ENCODE measurements at places on chromosomes 6 and 20.
A peak's percentile ranks its signal among the peaks of the same experiment; 100 is the strongest.

DNA sequence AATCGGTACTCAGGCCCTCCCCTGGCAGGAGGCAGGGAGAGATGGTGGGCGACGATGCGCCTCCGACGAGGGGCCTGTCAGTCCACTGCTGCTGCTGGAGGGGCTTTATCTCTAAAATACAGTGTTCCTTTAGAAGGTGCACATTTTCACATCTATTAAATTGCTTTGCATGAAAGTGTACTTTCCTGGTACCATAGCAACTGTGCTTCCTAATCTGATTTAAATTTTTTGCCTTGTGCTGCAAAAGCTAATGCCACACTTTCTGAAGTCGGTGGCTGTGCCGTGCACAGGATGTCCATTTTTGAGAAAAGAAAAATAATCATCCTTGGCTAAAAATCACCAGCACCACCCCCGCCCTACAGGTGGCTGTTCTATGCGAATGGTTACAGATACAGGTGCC is 262.0 kb upstream of the CDH4 start:
- no peak for DNase-seq

DNA sequence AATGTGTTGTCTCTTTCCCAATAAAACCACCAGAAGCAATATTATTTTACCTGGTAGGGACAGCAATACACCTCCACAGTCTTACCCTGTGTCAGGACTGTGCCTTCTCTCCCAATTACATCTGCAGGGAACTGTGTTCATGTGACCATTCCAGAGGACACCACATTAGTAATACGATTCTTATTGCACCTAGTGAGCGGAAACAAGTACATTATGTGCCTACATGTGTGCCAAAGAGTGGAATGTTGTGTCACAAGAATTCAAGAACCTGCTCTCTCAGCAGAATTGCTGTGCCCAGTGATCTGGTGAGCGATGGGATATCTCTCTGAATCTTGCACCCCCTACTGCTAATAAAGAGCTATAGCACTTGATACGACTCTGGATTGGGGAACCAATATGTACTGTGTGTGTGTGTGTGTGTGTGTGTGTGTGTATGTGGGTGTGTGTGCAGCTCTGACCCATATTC is 57.4 kb upstream of the FOXC1 start:
- DNase-seq = peak; percentile 80

GRCh38 chr20:37411408-37412219 is 65.7 kb downstream of the SRC start:
- DNase-seq = no peak

- no peak for DNase-seq
These were observed 5.3 kb upstream of the AKAP7 start for GRCh38 chr6:131129689-131130553.

DNA sequence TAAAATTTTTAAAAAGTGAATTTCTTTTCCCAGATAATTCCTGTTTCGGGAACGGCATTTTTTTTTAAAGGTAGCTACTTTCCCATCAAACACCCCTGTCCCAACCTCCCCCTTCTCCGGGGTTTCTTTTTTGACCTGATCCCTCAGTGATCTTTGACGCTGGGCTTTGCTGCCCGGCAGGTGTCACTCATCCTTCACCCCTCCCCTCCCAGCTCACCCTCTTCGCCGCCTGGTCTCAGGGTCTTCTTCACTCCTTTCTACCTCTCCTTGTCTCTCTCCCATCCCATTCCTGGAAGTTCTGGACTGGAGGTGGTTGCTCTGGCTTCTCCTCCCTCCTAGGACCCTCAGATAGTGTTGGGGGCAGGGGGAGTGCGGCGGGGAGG is 329 bp upstream of the GPR6 start:
- no peak for DNase-seq

- DNase-seq = no peak
These were observed 30.0 kb downstream of the SLX4IP start for GRCh38 chr20:10465135-10465534.

- DNase-seq = peak; percentile 95
These were observed 11.7 kb upstream of the HCK start for GRCh38 chr20:32040142-32040953.

DNA sequence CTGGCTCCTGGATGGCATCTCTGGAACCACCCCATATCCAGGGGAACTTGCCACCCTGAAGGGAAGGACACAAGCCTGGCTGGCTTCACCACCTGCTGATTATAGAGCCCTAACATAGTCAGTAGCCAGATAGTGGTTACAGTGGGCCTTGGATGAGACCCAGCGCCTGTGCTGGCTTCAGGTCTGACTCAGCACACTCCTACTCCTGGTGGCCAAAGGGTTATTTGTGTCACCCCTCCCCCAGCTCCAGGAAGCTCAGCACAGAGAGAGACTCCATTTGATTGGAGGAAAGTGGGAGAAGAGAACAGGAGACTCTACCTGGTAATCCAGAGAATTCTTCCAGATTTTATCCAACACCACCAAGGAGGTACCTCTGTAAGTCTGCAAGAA is 12.8 kb downstream of the SNX14 start:
- DNase-seq = no peak

DNA sequence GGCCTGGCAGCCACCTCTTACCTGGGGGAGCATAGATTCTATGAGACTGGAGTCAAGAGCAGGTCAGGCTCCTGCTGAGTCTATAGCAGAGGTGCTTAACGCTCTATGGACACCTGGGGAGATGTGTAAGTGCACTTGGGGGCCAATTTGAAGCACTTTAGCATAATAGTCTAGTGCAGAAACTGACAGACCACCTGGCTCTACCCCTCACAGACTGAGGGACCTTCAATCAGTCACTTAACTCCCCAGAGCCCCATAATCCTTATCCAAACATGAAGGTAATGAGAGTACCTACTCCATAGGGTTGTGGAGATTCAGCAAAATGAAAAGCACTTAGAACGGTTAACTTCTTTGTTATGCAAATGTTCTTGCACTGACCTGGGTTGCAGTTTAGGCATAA is 87.3 kb upstream of the SLC22A16 start:
- no peak for DNase-seq

DNA sequence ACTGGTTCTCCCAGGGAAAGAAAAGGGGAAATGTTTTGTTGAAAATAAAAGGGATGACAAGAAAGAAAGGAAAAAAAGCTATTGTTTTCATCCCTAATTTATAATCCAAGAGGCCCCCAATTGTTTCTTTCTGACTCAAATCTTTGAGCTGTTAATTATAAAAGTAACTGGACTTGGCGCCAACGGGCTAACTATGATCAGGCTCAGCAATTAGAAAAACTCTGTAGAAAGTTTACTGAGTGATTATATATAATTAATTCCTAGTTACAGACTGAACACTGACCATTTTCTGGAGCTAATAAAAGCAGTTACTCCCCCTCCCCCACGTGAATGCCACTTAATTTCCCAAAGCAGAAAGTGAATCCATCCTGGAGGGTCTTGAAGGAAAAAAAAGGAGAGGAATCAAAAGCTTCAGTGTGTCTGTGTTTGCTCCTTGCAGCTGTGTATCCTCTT is 3.2 kb downstream of the ZMYND8 start:
- DNase-seq = no peak

DNA sequence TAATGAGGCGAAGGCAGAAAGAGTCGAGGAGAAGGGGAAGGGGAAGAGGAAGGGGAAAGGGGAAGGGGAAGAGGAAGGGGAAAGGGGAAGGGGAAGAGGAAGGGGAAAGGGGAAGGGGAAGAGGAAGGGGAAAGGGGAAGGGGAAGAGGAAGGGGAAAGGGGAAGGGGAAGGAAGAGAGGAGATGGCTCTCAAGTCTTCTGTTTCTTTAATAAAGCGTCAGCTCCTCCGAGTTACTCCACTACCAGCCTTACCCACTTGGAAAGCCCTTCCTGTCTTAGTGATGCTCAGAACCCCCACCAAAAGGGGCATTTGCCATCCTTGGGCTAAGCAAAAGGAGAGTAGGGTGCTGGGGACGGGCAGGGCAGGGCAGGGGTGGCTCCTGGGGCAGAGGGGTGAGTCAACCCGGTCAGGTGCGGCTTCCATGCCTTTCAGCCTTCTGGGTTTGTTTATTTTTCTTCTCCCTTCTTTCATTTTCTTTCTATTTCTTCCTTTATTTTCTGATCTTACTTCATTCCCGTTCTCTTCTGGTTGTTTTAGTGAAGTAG is 476 bp upstream of the CLIC5 start:
- no peak for DNase-seq

GRCh38 chr6:73739096-73739495 is 43.1 kb downstream of the CD109 start:
- DNase-seq = peak; percentile 71

DNA sequence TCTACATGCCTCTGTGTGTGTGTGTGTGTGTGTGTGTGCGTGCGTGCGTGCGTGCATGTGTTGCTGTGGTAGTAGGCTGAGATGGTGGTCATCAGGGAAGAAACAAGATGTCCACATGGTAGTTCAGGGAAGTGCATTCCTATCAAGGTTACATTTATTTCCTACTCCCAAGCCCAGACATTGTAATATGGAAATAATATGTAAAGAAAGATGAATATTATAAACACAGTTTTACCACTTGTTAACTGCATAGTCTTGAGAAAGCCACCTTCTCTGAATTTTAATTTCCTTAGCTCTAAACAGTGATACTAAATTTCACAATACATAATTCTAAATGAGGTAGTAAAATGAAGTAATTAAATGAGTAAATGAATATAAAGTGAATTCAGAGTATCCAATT is 14.0 kb downstream of the MEI4 start:
- no peak for DNase-seq

DNA sequence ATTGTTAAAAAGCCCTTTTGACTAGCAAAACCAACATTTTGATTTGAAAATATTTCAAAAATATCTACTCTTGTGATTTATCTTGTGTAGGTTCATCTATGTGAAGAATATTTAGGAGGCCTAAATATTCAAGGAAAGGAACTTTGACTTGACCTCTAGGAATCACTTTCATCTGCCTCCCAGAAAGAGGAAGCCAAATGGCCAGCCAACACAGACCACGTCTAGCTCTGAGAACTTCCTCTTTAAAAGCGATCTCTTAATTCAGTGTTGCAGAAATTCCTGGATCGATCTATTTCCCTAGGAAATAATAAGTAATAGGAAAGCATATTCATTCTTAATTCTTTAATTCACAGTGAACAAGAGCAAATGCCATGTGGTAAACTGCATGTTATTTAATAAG is 9.6 kb upstream of the MOXD1 start:
- DNase-seq = peak; percentile 37

- no peak for DNase-seq
These were observed 205.3 kb downstream of the EYA2 start for GRCh38 chr20:47099825-47100441.

GRCh38 chr20:44536175-44536574 is 14.3 kb upstream of the SERINC3 start:
- DNase-seq = peak; percentile 22

- no peak for DNase-seq
These were observed 131.5 kb downstream of the RNASET2 start for GRCh38 chr6:166824880-166825250.

DNA sequence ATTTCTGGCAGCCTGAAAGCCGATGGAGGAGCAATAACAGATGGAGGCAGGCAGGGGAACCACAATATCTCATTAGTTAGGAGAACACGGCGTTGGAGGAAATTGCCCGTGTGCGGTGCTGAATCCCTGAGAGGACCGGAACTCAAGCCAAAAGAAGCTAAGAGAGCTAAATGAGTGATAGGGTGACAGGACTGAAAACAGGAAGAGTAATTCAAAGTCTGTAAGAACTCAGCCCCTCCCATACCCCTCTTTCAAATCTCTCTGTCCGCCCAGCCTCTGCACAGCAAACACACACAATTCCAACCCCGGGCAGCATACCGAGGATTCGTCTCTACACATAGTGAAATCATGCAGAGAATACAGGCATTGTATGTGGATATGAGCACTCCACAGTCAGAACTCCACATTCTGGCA is 2.6 kb upstream of the IPCEF1 start:
- DNase-seq = no peak

DNA sequence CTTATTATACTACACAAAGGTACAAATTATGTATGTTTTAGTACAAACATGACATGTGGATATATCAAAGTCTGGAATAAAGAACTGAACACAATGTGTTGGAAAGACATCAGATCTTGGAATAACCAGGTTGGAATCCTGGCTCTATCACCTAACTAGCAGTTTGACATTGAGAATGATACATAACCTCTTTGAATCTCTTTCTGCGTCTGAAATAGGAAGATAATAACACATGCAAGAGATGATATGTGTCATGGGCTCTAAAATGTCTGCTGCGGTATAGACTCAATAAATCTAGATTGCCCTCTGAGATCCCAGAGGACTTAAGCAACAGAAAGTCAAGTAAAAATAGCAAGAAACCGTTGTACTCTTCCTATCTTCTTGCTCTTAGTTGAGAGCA is 66.8 kb upstream of the CCN2 start:
- no peak for DNase-seq

DNA sequence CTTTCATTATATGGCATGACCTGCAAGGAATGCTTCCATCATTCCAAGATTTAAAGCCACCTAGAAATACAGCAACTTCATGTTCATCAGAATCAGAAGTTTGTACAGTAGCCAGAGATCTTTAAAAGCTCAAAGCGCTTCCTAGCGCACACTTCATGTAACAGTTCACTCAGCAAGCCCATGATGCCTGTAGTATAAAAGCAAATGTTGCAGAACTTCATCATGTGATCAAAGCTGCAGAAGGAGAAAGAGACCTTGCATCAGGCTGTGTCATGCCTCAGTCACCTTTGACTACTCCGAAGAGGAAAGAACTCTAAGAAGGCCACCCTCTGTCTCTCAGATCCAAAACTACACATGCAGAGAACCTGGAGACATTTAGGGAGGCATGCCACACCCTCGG is 78.5 kb downstream of the AGPAT4 start:
- DNase-seq = no peak

DNA sequence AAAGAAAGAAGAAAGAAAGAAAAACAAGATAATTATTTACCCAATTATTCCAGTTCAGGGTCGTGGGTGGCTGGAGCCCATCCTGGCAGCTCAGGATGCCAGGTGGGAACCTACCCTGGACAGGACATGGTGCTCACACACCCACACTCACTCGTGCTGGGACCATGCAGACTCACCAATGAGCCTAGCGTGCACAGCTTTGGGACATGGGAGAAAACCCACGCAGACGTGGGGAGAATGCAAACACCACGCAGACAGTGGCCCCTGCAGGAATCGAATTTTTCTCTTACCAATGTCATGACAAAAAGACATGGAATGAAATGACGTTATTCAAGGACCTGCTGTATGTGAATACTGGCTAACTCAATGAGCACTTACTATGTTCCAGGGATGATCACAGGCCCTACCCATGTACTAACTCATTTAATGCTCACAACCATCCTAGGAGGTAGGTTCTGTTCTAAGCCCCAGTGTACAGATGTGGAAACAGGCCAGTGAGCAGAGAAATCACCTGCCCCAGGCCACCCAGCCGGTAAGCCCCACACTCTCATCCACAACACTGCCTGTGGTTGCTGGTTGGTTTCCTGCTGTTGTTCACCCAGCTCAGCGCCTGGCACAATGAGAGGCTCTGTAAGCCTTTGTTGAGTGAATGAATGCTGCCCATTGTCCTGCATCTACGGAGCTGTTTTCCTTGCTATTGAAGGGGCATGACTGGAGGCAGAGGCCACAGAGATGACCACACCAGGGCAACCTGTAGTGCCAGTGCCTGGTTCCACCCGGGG is 6.8 kb upstream of the PI16 start:
- DNase-seq = no peak

All from NB4 (cell line).